ENCODE measurements at places on chromosomes 7 and 10.

- no peak for DNase-seq
These were observed 58.1 kb downstream of the HDAC9 start for GRCh38 chr7:18553605-18554003.

DNA sequence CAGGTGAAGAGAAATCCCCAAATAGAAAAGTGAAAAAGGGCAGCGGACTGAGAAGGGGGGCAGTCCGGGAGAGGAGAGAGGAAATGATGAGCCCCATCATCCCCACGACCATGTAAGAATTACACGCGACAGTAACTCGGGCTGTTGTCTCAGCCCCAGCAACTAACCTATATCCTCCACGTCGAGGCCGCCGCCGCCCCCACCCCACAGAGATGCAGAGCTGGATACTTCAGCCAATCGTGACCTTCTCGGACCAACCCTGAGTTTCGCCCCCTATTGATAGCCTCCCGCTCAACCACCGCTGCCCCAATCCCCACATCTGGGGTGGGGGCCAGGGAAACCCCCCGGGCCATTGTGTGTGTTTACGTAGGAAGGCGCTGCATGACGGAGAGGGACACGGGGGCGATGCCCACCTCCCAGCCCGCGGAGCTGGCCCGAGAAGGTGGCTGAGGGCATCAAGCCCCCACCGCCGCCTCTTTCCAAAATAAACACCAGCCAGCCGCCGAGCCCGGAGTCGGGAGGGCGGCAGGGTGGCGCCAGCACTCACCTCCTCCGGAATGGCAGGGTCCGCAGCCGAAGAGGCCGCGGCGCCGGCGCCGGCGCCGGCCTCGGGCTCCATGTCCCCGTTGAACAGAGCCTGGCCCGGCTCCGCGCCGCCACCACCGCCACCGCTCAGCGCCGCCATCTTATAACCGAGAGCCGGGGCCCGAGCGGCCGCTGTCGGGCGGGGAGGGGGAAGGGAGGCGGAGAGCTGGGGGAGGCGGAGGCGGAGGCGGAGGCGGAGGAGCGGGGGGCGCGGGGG lies 509 bp downstream of the BRAF start:
- peak; percentile 78 for DNase-seq

DNA sequence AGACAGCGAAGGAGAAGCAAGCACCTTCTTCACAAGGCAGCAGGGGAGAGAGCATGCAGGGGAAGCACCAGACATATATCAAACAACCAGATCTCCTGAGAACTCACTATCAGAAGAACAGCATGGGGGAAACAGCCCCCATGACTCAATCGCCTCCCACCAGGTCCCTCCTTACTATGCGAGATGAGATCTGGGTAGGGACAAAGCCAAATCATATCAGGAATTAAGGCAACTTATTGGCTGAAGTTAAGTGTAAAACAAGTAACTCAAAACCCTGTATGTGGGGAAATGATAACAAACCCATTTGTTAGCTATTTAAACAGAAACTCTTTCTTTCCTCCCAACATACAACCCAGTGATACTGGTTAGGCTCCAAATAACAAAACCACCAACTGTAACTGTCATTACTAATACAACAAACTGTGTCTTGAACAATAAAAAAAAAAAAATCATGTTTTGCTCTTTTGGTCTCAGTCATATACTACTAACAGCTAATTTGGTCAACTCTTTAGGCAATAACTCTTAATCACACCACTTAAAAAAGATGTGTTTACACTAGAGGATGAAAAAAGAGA lies 57.8 kb downstream of the MINDY3 start:
- no peak for DNase-seq

- no peak for DNase-seq
These were observed 40.8 kb upstream of the LOXL4 start for GRCh38 chr10:98308669-98309365.

DNA sequence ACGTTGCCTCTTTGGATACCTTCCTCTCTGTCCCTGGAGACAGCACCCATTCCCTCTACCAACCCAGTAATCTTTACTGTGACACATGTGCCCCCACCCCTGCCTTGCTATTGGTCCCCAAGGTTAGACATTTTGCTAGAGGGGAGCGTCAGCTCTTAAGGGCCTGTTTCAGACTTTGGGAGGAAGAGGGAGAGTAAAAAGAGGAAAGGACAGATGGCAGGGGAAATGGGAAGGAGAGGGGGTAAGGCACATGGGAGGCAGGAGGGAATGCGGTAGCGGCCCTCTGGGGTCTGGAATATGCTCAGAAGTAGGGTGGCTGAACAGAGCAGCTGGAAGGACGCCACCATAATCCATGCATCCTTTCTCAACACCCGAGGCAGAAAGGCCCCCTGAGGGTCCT lies 12.2 kb downstream of the BLNK start:
- DNase-seq, result no peak

DNA sequence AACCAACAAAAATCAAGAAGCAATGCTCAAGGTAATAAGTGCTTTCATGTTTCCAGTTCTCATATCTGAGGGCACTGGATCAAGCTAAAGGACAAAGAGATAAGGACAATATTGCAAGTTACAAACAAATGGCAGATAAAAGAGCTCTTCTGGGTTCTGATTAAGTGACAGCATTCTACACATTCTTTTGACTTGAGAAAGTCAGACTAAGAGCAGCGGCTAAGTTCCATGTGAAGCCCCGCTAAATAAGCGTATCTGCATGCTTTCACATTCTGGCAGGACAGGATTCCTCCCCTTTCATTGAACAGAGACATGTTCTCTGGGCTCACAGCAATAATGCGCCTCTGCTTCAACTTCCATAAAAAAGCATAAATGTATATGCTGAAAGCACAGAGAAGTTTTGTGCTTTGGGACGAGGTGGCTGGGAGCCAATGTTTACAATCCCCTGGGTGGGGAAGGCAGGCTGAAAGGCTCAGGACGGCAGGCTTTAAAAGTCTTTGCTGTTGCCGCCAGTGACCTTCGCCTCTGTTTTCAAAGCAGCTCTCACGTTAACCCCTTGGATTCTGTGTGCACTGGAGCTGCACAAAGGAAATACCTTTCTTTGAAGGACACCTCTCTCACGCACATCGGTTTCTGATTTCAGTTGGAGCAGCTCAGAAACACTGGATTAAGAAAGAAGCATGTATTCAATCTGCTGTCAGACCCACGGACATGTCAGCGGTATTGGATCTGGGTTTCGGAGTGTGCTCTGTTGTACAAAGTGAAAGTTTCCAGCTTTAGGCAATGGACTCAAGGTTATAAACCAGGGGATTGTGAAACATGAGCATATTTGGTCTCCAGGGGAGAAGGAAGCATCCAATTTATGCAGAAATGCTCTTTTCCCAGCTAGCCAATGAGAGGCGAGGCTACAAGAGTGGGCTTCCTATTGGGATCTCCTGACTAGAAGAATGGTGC lies 105.4 kb upstream of the FAM133B start:
- peak; percentile 7 for DNase-seq

DNA sequence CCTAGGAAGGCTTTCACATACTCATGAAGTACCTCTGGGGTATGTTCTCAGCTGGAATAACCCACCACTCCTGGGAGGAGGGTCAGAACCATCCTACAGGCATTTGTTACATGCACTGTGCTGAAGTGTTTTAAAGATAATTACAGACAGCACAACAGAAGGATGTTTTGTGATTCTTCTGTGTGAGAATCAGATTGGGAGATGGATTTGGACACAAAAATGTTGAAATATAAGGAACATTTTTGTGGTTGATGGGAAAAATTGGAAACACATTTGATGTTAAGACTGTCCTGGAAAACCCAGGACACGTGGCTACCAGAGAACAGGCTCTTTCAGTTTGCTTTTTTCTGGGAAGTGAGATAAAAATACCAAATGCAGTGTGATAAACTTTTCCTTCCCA lies 61.4 kb downstream of the BICC1 start:
- DNase-seq, result no peak

- DNase-seq, result no peak
These were observed 120.2 kb downstream of the CDH23 start for GRCh38 chr10:71516890-71517289.

- DNase-seq, result no peak
These were observed 27.9 kb upstream of the UBE2H start for GRCh38 chr7:129980667-129981066.

DNA sequence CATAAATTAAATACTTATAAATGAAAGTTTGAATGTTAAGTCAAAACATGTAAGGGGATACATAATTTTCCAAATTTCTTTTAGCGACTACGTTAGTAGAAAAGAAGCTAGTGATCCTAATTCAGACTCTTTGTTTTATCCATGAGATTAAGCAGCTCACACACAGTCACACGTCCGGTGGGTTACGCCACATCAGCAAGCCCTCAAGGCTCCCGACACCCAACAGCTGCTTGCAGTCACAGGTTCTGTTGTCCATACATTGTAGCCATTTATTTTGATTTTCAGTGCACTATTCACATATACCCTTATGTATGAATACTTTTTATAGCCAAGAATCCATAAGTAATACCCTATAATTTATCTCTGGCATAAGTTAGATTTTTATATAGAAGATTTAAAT lies 39.5 kb downstream of the XRCC2 start:
- DNase-seq, result no peak

DNA sequence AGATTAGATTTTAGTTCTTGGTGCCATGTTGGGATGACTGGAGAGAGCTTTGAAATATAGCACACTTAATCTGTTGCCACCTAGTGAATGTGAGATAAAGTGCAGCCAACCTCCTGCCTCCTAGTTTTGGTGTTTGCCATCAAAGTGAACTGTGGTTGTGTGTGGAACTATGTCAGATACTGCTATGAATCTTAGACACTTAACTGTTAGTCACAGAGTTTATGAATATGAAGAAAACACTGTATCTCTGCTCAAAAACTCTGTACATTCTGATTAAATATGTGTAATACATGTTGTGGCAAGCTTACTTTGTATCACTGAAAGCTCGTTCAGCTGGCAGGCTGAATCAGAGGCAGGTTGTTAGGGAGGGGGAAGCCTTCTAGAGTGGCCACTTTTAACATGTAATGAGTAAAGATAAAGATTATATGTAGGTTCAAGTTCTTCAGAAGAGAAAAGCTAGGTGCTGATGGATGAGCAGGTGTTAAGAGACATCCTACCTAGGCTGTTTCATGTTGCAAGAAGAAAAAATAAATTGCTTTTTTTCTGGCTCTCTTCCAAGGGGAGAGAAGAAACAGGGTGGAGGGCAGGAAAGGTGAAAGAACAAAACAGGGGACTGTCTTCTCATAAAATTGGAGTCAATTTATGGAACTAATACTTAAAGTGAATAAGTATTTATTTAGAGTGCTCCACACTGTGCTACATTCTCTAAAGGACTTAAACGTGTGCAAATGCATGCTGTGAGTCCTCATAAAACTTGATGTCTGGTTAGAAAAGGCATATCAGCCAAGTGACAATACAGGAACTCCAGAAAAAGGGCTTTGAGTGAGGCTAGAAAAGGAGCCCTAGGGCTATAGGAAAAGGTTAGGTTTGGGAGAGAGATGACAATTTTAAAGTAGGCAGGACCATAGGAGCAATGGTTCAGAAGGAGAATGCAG lies 14.1 kb upstream of the LAMB1 start:
- no peak for DNase-seq

DNA sequence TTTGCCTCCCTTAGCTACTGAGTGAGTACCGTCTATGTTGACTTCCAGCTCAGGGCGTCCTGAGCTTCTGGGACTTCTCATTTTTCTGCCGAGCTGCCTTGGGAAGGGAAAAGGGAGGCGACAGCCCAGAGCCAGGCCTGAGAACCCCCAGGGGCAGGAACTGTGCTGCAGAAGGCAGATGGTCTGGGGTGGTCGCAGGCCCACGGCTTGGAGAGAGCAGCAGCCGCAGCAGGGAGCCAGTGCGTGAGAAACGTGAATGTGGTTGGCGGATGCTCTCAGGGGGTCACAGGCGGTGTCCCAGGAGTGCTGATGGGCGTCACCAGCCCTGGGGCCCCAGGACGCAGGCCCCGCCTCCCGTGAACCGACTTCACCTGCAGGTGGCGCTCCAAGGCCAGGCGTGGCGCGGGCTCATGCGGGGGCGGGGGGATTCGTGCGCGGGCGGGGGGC lies 9.2 kb upstream of the PWWP2B start:
- DNase-seq, result peak; percentile 11

GRCh38 chr7:12800486-12800885 lies 113.1 kb downstream of the ARL4A start:
- DNase-seq, result no peak

- no peak for DNase-seq
These were observed 97.2 kb downstream of the SPAG6 start for GRCh38 chr10:22442468-22442867.

- DNase-seq, result no peak
These were observed 410.1 kb downstream of the SUGCT start for GRCh38 chr7:40544871-40545303.

DNA sequence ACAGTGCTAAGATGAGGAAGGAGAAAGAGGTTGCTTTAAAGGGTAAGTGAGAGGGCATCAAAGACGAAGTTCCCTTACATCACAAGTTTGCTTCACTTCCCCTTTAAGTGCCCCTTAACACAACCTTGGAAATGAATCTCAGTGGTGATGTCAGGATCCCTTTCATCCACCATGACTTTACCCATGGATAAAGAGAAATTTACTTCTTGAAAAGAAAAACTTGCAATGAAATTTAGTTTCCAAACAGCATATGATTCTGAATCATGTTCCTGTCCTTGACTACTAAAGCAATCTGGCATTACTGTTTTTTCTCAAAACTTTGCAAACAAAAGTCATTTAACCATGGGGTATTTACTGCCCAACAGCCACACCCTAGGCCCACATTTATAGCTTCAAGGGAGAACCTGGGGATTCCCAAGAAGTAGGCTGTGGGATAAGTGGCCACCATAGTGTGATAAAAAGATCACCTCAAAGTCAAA lies 135.9 kb downstream of the ITGB8 start:
- DNase-seq, result no peak

- no peak for DNase-seq
These were observed 673.4 kb downstream of the AUTS2 start for GRCh38 chr7:70271617-70272081.

- no peak for DNase-seq
These were observed 24.2 kb downstream of the ARL5B start for GRCh38 chr10:18683427-18683826.

GRCh38 chr10:35343739-35344138 lies 7.4 kb downstream of the CCNY start:
- no peak for DNase-seq

DNA sequence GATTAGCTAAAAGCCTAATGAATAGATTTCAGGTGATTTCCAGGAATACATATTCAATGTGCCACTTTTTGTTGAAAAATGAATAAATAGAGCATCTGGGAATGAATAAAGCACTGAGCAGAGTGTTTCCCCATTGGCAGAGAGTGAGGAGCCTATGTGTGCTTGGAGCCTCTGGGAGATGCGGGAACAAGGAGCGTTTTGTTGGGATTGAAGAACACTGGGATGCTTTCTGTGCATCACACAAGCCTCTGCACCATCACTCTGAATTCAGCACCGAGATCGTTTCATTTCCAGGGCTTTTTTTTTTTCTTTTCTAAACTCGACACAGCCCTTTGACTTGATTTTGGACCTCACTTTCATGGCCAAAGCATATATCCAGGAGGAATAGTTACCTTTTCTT lies 111.4 kb downstream of the BAMBI start:
- DNase-seq, result no peak

- DNase-seq, result no peak
These were observed 73.6 kb downstream of the OTUD1 start for GRCh38 chr10:23512355-23513058.

Measured in NCI-H1092 (cell line).